ENCODE measurements at places on chromosomes 13 and 19.

DNA sequence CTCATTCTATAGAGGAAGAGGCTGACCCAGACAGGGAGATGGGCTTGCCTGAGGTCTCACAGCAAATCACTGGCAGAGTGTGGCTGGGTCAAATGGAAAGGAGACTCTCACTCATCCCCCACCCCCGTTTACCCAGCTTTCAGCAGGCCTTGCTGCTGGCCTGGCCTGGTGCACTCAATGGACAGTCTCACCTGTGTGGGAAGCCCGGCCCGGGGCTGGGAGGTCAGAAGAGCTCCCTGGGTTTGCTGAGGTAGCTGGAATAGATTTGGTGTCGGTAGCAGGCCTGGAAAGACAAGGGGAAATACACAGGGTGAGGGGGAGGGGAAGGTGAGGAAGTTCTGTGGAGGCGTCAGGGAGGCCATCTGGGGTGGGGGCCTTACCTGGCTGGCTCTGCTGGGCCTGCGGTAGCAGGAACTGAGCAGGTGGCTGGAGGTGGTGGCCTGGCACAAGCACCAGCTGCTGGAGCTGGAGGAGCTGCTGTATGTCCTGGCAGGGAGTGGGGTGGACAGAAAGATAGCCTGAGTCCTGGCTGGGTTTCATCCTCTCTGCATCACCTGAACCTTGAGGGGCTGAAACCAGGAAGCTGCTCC lies 23.5 kb downstream of the ZNF574 start:
- no peak for DNase-seq

- DNase-seq, result no peak
These were observed 23.3 kb downstream of the SERP2 start for GRCh38 chr13:44396701-44397580.

DNA sequence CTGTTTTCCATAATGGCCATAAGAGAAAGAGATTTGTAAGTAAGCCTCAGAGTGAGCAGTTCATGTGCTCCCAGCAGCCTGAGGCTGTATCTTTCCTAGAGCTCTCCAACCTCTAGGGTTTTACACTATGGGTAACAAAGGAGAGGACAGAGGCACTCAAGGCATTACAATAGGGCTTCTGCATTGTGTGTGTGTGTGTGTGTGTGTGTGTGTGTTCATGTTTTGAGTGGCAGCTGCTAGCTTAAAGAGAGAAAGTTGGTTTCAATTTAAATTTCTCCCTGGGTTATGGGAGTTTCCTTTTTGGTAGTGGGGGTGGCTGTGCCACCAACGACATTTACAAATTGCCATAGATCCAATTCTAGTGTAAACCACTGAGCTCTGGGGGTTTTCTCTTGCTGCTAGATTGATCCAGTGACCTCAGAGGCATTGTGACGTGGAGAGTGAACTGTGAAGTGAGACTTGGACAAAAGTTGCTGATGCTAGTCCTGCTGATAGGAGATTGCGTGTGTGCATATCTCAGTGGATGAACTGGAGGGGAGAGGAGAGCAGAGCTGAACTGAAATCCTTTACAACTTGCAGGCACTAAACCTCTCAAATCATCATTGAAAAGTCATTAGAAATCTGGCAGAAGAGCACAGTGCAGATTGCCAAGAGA lies 67.2 kb upstream of the OLFM4 start:
- DNase-seq, result no peak

- no peak for DNase-seq
These were observed 110.8 kb downstream of the TEX29 start for GRCh38 chr13:111431206-111431605.

DNA sequence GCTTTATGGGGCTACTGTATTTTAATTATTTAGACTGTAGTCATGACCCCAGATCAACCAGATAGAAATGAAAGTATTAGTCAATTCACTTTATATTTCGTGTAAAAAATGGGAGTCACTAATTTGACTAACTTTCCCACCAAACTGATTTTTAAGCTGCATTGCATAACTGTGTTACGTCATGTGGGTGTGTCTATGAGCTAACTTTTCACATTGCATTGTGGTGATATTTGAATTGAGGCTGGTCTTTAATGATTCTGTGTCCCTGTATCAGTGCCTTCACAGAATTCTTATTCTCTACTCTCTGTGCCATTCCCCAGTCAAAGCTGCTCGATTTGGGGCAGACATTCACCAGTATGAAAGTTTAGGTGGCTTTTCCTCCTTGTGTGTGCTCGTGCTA lies 172.7 kb upstream of the MAB21L1 start:
- DNase-seq, result no peak

Measured in AG04450 (cell line).